Left renal cortex interstitium (tissue), 4 donors: ENCODE measurements at places on chromosomes 5 and 9.

DNA sequence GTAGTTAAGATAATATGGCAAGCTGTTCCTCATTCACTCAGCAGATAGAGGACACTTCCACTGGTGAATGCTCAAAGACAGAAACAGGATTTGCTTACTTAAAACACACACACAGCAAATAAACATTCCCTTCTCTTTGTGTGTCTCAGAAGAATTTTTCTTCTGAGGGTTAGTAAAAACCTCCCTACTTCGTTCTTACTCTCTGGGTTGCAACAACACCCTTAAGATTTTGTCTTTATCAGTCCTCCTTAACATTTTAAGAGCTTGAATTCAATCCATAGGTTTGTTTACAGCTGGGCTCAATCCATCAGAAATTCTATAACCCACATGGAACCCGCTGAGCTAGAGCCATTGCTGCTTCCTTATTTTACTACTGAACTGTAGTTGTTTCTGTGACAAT lies 237.4 kb upstream of the PIK3R1 start:
- DNase-seq = no peak

DNA sequence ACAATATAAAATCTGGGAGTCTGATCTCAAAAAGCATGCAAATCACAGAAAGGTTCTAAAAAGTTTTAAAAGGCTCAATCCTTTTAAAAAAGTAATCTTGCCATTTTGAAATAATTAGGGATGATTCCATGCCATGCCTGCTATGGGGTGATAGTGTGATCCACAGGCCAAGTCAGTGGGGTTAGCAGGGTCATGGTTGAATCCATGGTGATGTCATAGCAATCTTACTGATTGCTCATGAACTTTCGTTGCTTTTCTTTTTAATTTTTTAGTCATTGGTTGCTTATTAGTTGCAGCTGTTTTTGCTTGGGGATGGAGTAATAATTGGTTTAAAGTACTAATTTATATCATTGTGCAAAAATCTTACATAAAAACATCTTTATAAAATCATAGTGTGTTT lies 485.0 kb downstream of the ENC1 start:
- no peak for DNase-seq

GRCh38 chr9:80072451-80072850 lies 500.7 kb downstream of the TLE4 start:
- DNase-seq = no peak

DNA sequence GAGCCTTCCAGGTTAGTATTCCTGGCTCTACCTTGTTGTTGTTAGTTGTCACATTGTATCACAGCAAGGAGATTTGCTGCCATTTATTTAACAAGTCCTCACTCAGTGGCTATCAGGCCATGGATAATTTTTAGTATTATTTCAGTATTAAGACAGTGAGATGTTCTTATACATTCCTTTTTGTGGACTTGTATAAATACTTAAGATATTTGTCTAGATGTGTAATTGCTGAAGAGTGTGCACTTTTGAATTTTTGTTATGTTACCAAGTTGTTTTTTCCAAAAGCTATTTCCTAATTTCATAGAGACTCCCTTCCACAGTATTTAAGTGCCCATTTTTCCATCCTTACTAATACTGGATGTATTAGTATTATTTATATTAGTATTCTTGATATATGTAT lies 22.0 kb downstream of the SLC36A1 start:
- no peak for DNase-seq

DNA sequence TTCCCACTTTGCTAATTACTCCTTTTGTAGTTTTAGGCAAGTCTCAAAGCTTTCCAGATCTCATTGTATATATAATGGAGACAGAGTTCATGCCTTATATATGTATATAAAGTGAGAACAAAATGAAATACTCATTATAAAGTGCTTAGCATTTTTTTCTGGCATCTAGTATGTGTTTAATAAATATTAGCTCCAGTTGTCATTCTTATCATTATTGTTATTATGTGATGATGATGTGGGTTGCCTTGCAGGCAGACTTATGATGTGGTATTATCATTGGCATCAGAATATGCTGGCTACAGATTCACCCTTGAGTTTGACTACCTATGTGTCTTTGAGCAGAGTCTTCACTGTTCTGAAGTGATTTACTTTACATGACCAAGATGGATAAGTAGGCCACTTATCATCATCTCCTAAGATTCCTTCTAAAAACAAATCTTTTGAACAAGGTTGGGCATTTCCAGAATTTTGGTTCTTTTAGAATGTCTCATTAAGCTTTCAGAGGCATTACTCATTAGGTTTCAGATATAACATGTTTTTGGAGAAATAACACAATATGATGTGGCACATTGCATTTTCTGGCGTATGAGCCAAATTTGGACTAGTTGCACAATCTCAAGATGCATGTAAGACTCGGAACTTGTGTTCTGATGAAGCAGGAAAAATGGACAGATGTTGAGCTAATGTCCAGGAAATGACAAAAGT lies 145.6 kb upstream of the TNC start:
- no peak for DNase-seq

GRCh38 chr5:77957-78804 lies 13.8 kb upstream of the PLEKHG4B start:
- no peak for DNase-seq

- no peak for DNase-seq
Measured at GRCh38 chr9:110950041-110950645, 88.1 kb downstream of the LPAR1 start.

GRCh38 chr5:87311405-87312279 lies 44.0 kb downstream of the RASA1 start:
- DNase-seq = no peak

- no peak for DNase-seq
Measured at GRCh38 chr9:116312221-116312620, 158.6 kb downstream of the PAPPA start.

DNA sequence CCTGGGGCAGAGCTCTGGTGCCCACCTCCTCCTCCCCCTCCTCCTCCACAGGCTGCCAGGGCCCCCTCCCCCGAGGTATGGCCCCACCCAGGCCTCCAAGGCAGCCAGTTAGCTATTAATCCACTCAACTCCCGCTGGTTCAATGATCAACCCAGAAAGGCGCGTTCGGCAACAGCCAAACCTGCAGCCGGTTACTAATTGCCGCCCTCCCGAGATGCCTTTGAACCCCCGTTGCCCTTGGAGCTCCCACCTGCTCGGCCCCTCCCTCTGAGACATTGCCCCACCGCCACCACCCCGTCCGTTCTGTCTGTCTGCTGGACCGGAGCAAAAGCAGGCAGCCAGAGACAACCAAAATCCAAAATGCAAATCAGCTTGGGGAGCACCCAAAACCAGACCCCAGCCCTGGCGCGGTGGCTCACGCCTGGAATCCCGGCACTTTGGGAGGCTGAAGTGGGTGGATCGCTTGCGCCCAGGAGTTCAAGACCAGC lies 25.8 kb downstream of the NOTCH1 start:
- no peak for DNase-seq

DNA sequence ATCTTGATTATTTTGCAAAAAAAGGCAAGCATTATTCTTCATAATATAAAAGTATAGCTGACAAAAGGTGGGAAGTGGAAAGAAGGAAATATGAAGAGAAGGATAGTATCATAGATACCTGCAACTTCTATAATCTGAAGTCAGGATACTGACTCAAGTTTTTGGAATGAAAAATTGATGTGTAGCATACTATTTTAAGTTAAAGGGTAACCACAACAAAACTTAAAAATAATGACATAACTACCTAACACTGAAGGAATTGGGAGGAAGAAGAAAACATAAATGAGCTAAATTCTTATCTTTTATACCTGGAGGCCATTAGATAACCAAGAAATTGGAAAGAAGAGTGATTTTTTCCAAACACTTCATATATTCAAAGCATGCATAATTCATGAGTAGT lies 51.8 kb upstream of the TLE1 start:
- DNase-seq = no peak

- DNase-seq = no peak
Measured at GRCh38 chr9:101727612-101728524, 10.6 kb downstream of the GRIN3A start.

GRCh38 chr9:14097666-14098415 lies 216.1 kb downstream of the NFIB start:
- DNase-seq = no peak

GRCh38 chr5:58099257-58099656 lies 360.6 kb downstream of the PLK2 start:
- DNase-seq = no peak

- no peak for DNase-seq
Measured at GRCh38 chr9:84823421-84824271, 154.1 kb downstream of the NTRK2 start.

- no peak for DNase-seq
Measured at GRCh38 chr9:83307066-83307724, 231.0 kb downstream of the FRMD3 start.

GRCh38 chr5:150045549-150045948 lies 40.8 kb downstream of the CSF1R start:
- no peak for DNase-seq

DNA sequence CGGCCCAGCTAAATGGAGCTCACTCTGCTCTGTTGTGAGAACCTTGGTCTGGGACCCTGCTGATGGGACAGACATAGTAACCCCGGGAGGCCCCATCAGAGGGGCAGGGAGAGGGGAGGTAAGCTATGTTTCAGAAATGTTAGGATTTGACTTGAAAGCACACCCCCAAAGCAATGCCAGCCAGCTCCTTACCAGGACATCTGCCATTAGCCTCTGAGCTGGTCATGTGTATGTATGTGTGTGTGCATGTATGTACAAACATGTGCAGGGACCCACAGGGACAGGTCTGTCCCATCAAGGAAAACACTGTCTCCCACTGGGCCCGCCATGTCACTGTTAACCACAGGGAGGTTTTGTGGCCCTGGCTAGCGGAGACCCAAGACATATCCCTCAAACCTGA lies 14.5 kb downstream of the SLC22A4 start:
- DNase-seq = no peak

GRCh38 chr9:90960941-90961340 lies 159.3 kb downstream of the SYK start:
- no peak for DNase-seq

- no peak for DNase-seq
Measured at GRCh38 chr5:108814551-108814950, 66.9 kb downstream of the FER start.

DNA sequence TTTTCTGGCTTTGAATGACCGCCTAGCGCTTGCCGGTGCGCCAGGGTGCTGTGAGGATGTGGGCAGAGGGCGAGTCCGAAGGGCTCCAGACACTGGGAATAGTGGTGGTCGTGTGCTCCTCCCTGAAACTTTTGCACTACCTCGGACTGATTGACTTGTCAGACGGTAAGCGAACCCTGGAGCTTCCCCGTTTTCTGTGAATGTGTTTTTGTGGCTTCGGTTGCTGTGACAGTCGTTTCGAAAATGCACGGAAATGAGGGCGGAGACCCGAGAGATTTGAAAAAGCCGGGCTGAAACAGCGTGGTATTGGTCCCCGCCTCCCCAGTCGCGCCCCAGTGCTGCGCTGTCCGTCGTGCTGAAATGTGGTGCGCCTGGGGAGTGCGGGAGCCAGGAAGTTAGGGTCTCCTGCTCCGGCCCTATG lies 102.5 kb upstream of the GABRP start:
- DNase-seq = peak; percentile 50

DNA sequence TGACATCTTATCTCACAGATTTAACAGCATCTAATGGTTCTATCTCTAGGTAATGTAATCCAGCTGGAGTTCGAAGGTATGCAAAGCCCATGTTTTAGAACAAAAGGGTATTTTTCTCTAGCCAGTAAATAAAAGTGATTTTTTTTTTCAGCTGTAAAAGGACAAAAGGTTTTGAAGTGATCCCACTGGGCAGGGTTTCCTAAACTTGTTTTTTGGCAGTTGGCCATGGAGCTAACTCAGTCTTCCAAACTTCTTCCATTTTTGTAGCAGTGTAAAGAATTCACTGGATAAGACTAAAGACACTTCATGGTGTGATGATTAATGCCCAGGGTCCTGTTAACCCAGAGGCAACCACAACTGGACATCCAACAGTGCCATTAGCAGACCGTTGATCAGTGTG lies 63.8 kb downstream of the TMEM252 start:
- DNase-seq = no peak

DNA sequence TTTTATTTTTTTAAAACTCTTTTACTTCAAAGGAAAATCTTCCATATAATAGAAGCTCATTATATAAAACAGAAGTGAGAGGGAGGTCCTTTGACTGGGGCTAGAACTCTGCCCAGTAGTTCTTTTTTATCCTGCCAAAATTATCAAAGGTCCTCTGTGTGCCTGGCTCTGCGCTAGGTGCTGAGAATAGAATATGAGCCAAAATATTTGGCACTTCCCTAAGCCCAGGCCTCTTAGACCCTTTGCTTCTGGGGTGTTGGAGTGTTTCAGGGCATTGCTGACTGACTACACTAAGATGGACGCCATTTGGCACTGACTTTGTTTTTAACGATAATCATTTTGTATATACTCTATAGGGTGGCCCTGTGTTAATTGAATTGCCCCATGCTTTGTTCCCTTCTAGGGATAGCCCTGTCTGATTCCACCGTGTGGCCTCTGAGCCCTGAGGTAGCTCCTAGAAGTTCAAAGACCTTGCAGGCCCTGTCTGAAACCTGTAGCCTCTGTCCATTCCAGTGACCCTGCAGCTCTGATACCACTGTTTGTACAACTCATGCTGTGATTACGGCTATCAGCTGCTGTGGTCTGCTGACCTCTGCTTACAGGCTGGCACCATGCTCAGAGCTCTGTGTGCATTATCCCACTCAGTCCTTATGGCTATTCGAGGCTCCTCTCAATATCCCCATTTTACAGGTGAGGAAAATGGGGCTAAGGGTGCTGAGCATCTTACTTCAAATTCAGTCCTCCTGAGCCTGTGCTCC lies 84.3 kb upstream of the SHB start:
- DNase-seq = no peak

DNA sequence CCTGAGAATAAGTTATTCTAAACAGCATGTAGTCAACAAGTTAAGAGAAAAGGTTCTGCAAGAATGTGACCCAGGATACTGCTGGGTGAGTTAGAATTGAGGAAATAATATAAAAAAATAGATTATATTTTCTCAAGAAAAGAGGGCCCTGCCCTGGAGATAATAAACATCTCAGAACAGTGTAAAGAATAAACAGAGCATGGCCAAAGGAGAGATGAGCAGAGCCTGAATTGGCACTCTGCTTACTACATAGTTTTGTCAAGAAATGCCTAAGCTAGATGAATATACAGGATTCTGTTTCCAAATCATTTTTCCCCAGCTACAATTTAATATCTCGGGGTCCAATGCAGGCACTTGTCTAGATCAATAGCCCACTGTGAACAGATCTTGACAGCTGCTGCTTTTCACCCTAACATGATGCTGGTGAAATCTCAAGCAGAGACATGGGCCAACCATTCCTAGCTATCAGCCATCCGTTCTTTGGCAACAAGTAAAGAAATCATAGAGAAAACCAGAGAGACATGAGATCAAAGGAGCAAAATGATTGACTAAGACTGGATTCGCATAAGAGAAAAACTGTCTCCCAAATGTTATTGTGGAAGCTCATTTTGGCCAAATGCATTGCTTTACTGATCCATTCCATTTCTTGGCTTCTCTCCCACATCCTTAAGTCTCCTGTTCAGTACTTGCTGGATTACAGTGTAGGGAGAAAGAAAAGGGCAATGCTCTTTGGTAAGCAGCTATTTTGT lies 173.2 kb downstream of the PRELID2 start:
- no peak for DNase-seq

DNA sequence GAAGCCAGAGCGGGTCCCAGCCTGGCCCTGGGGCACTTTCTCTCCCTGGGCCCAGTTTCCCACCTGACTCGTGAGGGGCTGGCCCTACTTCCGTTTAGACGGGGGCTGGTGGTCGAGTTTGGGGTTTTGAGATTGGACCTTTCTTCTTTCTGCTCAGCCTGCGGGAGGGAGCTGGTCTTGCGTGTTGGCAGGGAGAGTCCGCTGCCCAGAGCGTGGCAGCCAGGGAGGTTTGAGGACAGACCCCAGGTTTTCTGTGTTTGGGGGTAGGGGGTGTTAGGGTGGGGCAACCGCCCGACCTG lies 6.0 kb upstream of the PITX1 start:
- no peak for DNase-seq
